ENCODE measurements at places on chromosomes 1 and 21. TPM values are rescaled to one million over a fixed set of nuclear protein-coding genes. Genes with fewer than 3 reads are reported as not detected.

Gene FCGR3A
- not detected for total RNA-seq

Gene COA6
- 16.7 TPM for total RNA-seq

Gene ACTA1
- under 0.01 TPM for total RNA-seq

Gene STYXL2
- total RNA-seq, result not detected

Gene DENND2D
- 1.4 TPM for total RNA-seq

Gene PTPN14
- 61.8 TPM for total RNA-seq

Gene XCL1
- not detected for total RNA-seq

Gene OXCT2
- 3.6 TPM for total RNA-seq

Gene DNTTIP2
- total RNA-seq, result 14.7 TPM

Gene CA6
- total RNA-seq, result not detected

Gene NID1
- 328 TPM for total RNA-seq

Gene TMEM269
- under 0.01 TPM for total RNA-seq

Gene FAM78B
- total RNA-seq, result 0.38 TPM

Gene SERTAD4
- 0.25 TPM for total RNA-seq
